ENCODE measurements at places on chromosomes 3 and 15.

DNA sequence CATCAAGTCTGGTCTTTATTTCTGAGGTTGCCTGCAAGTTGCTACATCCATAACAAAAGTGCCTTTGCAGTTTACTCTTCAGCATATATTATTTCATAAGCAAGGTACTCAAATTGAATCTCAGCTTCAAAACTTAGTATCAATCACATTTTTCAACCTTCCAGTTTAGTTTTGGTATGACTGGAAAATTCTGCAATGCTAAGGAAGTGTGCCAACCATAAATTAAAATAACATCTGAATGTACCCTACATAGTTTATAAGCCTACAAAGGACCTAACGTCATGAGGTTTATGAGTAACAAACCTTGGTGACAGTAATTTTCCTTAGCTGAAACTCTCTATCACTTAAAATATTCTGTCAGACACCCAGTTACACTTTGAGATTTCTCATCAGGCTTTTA, 62.8 kb downstream of the THBS1 start:
- no peak for DNase-seq

DNA sequence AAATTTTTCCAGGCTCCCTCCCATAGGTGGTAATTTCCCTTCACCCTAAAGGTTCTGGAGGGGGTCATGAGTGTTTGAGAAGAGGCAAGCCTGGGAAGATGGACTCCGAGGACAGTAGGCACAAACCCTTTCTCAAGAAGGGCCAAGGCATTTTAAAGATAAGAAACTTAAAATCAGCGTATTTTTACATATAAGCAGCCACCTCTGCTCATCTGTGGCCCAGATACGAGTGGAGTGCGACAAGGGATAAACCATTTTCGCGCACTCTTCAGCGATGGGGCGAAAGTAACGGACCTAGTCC, 539 bp downstream of the RASSF1 start:
- DNase-seq = no peak

DNA sequence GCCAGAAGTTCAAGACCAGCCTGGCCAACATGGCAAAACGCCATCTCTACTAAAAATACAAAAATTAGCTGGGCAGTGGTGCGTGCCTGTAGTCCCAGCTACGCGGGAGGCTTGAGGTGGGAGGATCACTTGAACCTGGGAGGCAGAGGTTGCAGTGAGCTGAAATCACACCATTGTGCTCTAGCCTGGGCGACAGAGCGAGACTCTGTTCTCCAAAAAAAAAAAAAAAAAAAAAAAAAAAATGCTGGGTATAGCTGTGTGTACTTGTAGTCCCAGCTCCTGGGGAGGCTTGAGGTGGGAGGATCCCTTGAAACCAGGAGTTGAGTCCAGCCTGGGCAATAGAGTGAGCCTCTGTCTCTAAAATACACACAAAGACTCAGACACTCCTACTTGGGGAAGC, 32.0 kb downstream of the PPP1R2 start:
- DNase-seq = no peak

GRCh38 chr3:157335233-157336076, 101.2 kb upstream of the PTX3 start:
- peak; percentile 25 for DNase-seq

- DNase-seq = peak; percentile 34
Measured at GRCh38 chr15:76059320-76060117, at the start of gene TMEM266. Gene TMEM266 (plus strand): TSS chr15:76059985. CDS start chr15:76134264, 74,279 bp downstream.
